ENCODE measurements at places on chromosomes 4 and X. TPM values are rescaled to one million over a fixed set of nuclear protein-coding genes. Genes with fewer than 3 reads are reported as not detected.

GRCh38 chrX:14243823-14244222, 214.1 kb upstream of the GEMIN8 start:
- no peak for DNase-seq

DNA sequence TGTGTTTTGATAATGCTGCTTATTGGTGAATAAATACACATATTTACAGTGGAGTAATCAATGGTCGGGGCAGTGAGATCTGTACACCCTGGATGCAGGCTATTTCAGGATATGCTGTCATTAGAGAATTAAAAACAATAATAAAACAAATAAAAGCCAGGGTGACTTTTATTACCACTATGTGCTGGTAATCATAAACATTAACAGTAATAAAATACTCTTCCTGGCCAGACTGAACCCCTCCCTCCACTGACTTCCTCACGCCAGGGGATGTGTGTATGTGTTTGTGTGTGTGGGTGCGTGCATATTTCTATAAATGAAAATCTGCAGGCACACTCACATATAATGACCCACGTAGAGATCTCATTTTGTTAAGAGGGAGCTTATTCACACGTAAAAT, 98.0 kb upstream of the MAP9 start:
- DNase-seq, result no peak

DNA sequence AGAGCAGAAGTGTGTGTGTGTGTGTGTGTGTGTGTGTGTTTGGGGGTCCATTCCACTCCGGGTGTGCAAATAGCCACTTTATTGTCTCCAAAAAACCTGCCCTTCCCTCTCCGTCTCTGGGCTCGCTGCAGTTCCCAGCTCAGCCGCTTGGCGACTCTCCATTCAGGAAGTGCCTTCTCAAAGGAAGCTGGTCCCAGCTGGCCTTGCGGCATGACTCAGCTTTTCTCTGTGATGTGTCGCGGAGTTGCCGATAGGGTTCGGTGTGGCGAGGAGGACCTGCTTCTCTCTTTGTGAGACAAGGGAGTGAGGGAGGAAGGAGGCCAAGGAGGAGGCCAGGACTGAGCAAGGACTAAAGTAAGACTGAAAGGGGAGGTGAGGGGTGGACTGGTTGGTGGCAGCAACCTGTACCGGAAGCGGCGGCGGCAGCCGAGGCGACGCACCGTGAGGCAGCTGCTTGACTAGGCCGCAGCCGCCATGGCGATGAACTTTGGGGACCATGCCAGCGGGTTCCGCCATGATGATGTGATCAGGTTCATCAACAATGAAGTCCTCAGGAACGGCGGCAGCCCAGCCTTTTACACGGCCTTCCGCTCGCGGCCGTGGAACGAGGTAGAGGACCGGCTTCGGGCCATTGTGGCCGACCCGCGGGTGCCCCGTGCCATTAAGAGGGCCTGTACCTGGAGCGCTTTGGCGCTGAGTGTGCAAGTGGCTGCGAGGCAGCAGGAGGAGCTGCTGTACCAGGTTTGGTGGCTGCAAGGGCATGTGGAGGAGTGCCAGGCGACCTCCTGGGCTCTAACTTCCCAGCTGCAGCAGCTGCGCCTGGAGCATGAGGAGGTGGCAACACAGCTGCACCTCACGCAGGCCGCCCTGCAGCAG, at the start of gene TEX13C:
TSS of gene TEX13C (plus strand) at position 226 of the 876 bp plus-strand sequence. CDS start at position 475, 249 bp downstream.
- no peak for DNase-seq

The GPRASP2 gene
- total RNA-seq, result 4.3 TPM

GRCh38 chr4:181796502-181796901, 446.7 kb upstream of the TENM3 start:
- DNase-seq, result no peak

GRCh38 chr4:41196633-41197332, 17.6 kb downstream of the APBB2 start:
- DNase-seq, result no peak

DNA sequence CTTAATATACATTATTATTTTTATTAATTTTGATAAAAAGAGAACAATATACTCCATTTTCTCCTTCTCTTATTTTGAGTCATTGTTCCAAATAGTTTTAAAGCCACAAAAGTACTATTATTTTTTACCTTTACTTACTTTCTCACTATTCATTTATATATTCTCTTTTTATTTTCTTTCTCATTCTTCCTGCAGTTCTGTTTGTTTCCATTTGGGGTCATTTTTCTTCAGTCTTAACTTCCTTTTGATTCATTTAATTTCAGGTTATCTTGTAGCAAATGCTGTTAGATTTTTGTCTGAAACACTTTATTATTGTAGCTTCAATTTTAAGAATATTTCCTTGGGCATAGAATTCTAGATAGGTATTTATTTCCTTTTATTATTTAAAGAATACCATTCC, 438.6 kb upstream of the EPHA5 start:
- DNase-seq, result no peak

DNA sequence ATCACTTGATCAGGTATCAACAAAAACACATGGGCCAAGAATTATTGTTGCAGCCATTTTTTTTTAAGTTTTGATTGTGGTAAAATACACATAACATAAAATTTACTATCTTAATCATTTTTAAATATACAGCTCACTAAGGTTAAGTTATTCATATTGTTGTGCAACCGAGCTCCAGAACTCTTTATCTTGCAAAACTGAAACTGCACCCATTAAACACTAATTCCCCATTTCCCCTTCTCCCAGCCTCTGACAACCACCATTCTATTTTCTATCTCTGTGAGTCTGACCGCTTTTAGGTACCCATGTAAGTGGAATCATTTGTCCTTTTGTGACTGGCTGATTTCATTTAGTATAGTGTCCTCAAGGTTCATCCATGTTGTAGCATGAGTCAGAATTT, 126.2 kb upstream of the NDP start:
- no peak for DNase-seq

The SH3D19 gene
- total RNA-seq, result 7.0 TPM

- peak; percentile 12 for DNase-seq
Observed at GRCh38 chr4:76990288-76991080, 40.9 kb downstream of the SEPTIN11 start.

The TMPRSS11B gene
- not detected for total RNA-seq

The GUCY1A1 gene
- total RNA-seq, result 1.8 TPM

GRCh38 chr4:95830651-95831050, 9.2 kb upstream of the PDHA2 start:
- DNase-seq, result no peak

- no peak for DNase-seq
Observed at GRCh38 chr4:79964400-79965211, 108.4 kb downstream of the ANTXR2 start.

The XAGE1A gene
- total RNA-seq, result not detected

GRCh38 chrX:130902446-130902782, 595 bp downstream of the ENOX2 start:
- no peak for DNase-seq

The TIGD4 gene
- total RNA-seq, result 0.07 TPM

- no peak for DNase-seq
Observed at GRCh38 chr4:60897415-60897814, 302.7 kb upstream of the ADGRL3 start.

DNA sequence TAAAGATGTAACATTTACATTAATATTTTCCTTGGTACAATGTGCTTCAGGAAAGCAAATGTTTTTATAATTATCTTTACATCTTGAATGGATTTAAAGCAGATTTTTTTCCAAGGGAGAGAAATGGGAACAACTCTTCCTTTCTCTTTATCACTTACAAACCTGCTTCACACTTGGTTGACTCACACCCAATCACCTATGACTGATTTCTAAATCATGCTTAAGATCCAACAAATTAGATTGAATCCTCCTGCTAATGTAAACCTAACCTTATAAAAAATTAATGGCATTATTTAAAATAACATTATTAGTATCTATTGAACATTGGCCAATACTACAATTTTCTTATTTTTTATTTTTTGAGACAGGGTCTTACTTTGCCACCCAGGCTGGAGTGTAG, 127.1 kb downstream of the INPP4B start:
- DNase-seq, result no peak

The ZXDA gene
- total RNA-seq, result 3.3 TPM

The MAP3K15 gene
- total RNA-seq, result 2.1 TPM

The UGT2B10 gene
- not detected for total RNA-seq

GRCh38 chrX:77749695-77750094, 36.3 kb downstream of the ATRX start:
- no peak for DNase-seq

GRCh38 chr4:108311313-108311712, 142.6 kb upstream of the LEF1 start:
- no peak for DNase-seq

The POF1B gene
- total RNA-seq, result not detected

DNA sequence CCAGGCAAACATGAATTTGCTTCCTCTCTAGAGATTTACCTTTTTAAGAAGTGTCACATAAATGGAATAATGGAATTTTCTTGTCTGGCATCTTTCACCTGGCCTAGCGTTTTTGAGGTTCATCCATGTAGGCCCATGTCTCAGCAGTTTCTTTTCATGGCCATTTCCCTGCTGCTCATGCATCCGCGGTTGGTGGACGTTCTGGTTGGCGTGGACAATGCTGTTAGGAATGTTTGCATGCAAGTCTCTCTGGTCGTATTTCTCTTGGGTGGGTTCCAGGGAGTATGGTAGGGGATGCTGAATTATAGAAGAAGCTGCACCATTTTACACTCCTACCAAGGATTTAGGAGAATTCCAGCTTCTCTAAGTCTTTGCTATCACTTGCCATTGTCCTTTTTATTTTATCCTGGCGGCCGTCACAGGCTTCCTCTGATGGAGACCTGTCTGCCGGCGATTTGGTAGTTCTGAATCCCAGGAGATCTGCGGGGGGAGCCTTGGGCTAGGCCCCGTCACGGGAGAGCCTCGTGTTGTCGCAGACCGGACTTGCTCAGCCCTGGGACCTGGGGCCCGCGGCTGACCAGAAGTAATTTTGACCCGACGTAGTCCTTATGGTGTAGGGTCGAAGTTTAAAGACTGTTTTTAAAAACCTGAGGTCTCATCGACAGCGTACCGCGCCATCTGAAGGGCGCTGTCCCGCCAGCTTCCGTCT, 56.9 kb upstream of the TADA2B start:
- peak; percentile 35 for DNase-seq

The P2RY10 gene
- total RNA-seq, result not detected

- DNase-seq, result no peak
Observed at GRCh38 chr4:27888505-27888904, 1027.9 kb downstream of the STIM2 start.
